ENCODE measurements at places on chromosomes 6 and 20. TPM values are rescaled to one million over a fixed set of nuclear protein-coding genes. Genes with fewer than 3 reads are reported as not detected.
A peak's percentile ranks its signal among the peaks of the same experiment; 100 is the strongest.

DNA sequence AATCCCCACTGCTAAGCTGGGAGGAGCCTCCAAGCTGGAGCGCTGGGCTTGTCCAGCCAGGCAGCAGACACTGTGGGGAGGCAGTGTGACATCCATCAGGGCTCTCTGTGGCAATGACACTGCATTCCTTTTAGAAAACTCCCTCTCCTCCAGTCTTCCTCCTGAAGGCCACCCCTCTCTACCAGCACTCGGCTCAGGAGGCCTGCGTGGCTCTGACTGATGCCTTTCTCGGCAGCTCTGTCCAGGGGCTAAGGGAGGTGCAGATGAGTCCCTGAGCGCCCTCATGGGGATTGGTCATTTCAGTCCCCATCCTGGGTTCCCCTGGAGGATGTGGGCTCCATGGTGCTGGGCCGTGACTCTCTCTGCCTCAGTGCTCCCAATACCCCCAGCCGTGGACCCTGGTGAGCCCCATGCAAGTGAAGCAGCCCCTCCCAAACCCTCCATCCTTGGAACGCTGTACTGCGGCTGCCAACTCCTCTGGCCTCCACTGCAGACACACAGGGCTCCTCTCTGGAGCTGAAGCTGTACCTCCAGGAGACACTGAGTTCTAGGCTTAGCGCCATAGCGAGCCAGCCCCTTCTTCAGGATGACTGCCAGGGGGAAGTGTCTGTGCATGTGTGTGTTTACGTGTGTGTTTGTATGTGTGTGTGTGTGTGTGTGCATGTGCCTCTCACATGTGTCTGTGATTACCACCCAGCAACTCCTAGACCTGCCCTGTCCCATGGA lies 209.6 kb downstream of the ERMARD start:
- DNase-seq = peak; percentile 36

DNA sequence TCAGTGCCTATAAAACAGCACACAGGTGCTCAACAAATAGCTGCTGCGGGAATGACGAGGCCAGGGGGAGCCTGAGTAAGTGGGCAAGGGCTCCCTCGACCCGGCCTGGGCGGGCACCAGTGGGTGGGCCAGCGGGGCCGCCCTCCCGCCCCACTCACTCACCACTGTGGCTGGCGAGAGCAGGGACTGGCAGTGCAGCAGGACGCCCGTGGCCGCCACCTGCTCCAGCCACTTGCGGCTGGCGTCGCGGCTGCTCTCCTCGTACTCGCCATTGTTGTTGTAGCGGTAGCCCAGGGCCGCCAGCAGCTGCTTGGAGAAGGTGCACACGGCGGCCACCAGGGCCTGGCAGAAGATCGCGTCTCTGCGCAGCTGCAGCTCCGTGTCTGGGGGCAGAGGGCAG lies 191.5 kb downstream of the PREX1 start:
- DNase-seq = no peak

DNA sequence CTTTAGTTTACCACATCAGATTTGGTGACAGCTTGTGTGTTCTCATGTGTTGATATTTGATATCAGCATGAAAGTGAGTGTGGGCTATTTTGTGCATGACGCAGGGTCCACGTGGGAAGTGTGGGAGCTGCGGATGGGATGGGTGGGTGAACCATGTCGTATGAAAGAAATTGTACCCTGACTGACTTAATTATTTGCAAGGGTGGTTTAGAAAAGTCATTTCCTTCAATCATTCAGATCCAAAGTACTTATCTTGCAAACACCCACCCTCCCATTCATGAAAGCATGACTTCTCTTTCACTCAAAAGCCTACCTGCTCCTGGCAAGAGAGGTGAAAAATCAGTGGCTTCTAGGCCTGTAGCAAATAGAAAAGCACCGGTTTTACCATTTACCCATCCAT lies 91.8 kb upstream of the BACH2 start:
- DNase-seq = no peak

DNA sequence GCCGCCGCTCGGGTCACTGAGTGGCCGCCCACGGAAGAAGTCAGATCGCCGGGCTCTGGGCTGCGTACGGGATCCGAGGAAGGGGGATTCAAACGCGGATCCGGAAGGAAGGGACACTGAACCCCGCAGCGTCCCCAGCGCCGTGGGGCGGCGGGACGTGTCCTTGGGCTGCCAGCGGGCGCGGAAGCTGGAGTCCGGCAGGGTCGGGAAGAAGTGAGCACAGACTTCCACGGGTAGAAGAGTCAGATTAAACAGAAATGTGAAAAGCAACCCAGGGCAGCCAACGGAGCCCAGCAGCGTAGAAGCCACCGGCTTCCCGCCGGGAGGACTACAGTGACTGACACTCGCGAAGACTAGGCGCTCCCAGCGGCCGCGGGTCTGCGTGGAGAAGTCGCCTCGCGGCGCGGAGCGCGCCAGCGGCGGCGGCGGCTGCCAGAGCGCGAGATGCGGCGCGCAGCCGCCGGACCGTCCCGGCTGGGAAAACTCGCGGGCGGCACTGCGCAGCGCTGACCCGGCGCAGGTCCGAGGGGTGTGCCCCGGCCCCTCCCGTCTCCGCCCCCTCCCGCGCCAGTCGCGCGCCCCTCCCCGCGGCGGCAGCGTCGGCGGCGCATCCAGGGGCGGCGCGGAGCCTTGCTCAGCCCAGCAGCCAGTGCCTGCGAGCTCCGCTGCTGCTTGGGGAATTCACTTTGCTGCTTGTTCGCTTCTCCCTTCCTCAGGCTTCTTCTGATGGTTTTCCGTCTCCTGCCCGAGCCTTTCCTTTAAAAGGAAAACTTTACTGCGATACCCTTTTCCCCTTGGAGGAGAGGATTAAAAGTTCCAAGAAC lies at the start of gene SAMD5:
SAMD5 (plus strand) TSS at position 649 of the 824 bp plus-strand sequence. CDS start 239 bp downstream, outside the sequence.
- DNase-seq = peak; percentile 88

DNA sequence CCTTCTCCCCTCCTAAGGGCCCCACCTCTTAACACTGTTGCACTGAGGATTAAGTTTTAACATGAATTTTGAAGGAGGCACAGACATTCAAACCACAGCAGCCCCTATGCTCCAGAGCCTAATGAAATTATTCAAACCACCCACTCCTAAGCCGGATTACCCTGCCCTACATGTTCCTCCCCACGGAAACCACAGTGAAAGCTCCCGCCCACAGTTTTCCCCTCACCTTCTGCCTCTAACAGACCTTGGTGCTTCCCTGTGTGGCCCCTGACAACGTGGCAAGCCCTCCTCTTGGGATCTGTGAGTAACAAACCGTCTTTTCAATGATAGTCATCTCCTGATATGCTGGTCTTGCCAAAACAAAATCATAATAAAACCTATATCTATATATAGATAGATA lies 74.8 kb downstream of the RIN2 start:
- no peak for DNase-seq

- no peak for DNase-seq
These were observed 222.9 kb downstream of the EPHA7 start for GRCh38 chr6:93196406-93196970.

GRCh38 chr20:53621482-53622246 lies 28.0 kb upstream of the ZNF217 start:
- DNase-seq = peak; percentile 64

KIZ gene
- 6.8 TPM for total RNA-seq

PTCHD4 gene
- 0.18 TPM for total RNA-seq

LIN28B gene
- 0.10 TPM for total RNA-seq
